CD4-positive, alpha-beta T cell treated with Interleukin-12 subunit alpha and Interleukin-12 subunit beta, for 1 hour (primary cell): ENCODE measurements at places on chromosomes 2 and 18.

DNA sequence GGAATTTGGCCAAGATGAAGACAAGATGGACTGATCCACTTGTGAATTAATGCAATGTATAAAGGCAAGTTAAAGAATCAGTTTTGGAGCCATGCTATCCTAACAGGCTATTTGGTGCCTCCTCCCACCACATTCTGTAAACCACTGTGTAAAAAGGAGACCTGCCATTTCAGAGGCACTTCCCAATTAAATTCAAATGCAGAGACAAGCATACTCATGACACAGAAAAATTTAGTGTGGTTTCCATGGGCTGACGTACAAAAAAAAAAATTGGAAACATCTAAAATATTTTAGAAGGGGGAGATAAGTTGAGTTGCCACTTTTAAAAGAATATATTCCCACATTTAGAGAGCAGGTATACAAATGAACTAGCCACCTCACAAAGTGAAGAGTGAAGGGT is 112.1 kb downstream of the TCF4 start:
- no peak for DNase-seq

DNA sequence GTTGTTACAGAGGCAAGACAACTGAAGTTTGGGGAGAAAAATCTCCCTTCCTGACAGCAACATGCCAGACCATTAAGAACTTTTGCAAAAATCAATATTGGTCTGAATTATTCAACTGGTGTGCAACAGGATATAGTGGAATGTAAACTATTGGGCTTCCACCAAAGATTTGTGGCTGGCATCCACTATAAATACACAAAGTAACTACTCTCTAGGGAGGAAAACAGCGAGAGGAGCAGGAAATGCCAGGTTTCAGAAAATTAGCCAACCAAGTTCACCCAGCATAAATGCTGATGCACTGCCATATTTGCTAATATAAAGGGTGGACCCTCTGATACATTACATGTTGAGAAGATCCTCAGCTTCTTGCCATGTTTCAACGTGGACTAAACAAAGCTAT is 267.6 kb upstream of the LYPD1 start:
- no peak for DNase-seq

DNA sequence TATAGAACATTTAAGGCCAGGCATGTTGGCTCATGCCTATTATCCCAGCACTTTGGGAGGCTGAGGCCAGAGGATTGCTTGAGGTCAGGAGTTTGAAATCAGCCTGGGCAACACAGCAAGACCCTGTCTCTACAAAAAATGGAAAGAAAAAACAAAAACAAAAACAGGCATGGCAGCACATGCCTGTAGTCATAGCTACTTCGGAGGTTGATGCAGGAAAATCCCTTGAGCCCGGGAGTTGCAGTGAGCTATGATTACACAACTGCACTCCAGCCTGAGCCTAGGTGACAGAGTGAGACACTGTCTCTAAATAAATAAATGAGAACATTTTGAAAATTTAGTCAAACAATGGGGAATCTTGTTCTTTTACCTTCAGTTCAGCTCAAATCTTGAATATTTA is 12.1 kb upstream of the YES1 start:
- DNase-seq: no peak

DNA sequence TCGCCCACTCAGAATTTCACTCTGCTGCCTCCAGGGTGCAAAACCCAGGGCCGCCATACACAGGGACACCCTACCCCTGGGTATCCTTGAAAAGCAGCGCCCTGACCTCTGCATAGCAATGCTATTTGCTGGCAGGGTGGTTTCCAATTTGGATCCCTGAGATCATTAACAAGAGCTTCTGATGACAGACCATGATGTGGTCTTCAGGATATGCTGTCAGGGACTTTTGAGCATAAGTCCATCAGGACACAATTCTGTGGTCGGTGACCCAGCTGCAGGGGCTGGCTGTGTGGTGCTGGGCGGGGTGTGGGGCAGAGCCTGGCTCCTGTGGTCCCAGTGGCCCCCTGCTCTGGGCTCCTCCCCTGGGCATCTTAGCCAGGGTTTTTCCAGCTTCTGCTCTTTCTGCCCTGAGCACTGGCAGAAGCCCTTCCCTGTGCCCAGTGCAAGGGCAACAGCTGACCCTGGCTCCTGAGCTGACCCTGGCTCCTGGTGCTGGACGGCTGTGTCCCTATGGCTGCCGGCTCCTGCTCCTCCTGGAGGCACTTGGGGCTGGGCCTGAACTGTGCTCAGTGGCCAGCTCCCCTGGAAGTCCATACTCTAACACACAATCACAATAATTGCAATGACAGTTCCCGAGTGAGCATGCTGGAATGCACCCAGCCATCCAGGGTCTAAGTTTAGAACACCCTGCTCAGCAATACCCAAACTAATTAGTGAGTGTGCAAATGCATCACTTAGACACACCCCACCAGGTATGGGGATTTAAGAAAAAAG is 271.5 kb downstream of the HDAC4 start:
- DNase-seq: no peak
